ENCODE measurements at places on chromosomes 5 and 9.

GRCh38 chr5:154257046-154257445 lies 66.5 kb downstream of the GALNT10 start:
- DNase-seq = no peak

- DNase-seq = no peak
Observed at GRCh38 chr9:114742947-114743346, 61.0 kb upstream of the TEX48 start.

GRCh38 chr5:1799110-1799601 lies 481 bp downstream of the MRPL36 start:
- DNase-seq = no peak

- no peak for DNase-seq
Observed at GRCh38 chr5:53994148-53994547, 316.2 kb downstream of the ARL15 start.

DNA sequence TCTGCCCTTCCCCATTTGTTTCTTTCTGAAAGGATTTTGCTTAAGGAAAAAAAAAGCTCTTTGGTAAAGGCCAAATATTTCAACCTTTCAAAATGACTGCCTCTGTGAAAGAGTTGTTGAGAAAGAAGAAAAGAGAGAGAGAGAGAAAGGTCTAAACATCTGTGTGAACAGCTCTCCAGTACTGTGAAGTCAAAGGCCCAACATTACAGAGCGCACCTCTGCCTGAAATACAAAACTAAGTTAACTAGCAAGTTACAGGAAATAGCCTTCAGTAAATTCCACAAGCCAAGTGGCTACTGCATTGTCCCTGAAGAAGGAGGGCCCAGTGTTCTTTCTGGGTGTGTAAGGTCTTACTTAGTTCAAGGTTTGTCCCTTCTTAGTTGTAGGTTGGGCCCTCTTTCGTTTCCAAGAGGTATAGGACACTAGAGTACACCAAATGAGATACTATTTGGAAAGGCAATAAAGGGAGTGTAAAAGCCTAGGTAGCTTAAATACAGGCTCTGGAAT lies 104.4 kb downstream of the THBS4 start:
- no peak for DNase-seq

DNA sequence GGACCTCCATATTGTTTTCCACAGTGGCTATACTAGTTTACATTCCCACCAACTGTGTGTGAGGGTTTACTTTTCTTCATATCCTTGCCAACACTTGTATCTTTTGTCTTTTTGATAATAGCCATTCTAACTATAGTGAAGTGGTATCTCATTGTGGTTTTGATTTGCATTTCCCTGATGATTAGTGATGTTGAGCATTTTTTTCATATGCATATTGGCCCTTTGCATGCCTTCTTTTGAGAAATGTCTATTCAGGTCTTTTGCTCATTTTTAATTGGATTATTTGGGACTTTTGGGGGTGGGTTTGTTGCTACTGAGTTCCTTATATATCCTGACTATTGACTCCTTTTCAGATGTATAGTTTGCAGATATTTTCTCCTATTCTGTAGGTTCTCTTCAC lies 44.4 kb downstream of the FEM1C start:
- DNase-seq = no peak

DNA sequence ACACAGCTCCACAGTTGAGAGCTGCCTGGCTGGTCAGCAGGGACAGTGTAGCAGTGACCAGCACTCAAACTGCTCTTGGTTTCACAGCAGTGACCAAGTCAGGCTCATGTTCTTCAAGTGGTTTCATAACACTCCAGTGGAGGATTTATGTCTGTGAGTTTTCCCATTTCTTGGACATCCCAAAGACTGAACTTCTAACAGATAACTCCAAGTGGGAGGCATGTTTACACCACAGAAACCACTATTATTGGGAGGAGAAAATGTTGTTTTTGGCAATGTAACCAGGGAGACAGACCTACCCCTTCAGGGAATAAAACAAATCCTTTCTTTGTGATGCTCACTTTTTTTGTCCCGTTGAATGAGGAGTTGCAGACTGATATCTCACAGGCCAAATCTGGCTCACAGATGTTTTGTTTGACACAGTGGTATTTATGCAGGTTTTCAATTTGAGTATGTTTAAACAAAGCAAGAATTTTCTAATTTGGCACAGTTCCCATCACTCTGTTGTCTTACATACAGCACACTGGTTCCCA lies 141.5 kb downstream of the RMI1 start:
- DNase-seq = no peak

- DNase-seq = no peak
Observed at GRCh38 chr9:92506184-92506857, 24.0 kb upstream of the ASPN start.

- DNase-seq = no peak
Observed at GRCh38 chr5:135993335-135993879, 35.4 kb upstream of the TGFBI start.

- no peak for DNase-seq
Observed at GRCh38 chr5:88691230-88691582, 191.8 kb downstream of the MEF2C start.

GRCh38 chr5:93785475-93785874 lies 44.1 kb upstream of the POU5F2 start:
- DNase-seq = no peak

- no peak for DNase-seq
Observed at GRCh38 chr5:152622628-152623027, 217.5 kb upstream of the NMUR2 start.

GRCh38 chr9:2014696-2015580 lies at the start of gene SMARCA2:
Gene SMARCA2 (plus strand): TSS chr9:2015347. CDS start chr9:2029023, 13,676 bp downstream.
- DNase-seq = peak; percentile 94

GRCh38 chr5:159098603-159099436 lies 896 bp downstream of the EBF1 start:
- DNase-seq = peak; percentile 26

- DNase-seq = no peak
Observed at GRCh38 chr9:137722481-137722880, 103.7 kb downstream of the EHMT1 start.

- DNase-seq = peak; percentile 4
Observed at GRCh38 chr9:129803676-129804060, 684 bp downstream of the TOR1B start.

DNA sequence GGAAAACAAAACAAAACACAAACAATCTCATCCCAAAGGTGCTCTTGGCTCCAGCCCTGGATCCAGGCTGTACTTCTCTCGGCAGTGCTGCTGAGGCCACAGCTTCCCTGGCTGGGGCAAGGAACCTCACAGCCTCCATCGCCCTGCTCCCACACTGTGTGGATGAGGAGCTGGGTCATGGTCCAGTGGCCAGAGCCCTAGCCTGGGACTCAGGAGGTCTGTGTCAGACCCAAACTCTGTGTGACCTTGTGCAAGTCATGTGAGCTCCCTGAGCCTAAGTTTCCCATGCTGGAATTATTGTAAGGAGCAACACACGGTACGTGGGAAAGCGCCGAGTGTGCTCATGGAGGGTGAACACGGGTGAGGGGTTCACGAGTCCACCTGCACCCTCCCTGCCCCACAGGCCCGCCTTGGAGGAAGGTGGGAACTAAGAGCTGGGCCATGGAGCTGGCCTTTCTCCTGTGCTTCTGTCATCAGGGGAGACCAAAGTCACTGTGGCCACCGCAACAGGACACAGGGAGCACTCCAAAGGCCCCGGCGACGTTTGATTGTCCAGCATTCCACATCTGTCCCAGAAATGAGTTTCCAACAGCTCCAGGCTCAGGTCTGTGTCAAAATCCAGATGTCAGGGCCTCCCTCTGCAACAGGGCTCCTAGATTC lies 26.2 kb upstream of the SMU1 start:
- DNase-seq = no peak

GRCh38 chr5:79488058-79488457 lies 25.9 kb downstream of the HOMER1 start:
- no peak for DNase-seq

DNA sequence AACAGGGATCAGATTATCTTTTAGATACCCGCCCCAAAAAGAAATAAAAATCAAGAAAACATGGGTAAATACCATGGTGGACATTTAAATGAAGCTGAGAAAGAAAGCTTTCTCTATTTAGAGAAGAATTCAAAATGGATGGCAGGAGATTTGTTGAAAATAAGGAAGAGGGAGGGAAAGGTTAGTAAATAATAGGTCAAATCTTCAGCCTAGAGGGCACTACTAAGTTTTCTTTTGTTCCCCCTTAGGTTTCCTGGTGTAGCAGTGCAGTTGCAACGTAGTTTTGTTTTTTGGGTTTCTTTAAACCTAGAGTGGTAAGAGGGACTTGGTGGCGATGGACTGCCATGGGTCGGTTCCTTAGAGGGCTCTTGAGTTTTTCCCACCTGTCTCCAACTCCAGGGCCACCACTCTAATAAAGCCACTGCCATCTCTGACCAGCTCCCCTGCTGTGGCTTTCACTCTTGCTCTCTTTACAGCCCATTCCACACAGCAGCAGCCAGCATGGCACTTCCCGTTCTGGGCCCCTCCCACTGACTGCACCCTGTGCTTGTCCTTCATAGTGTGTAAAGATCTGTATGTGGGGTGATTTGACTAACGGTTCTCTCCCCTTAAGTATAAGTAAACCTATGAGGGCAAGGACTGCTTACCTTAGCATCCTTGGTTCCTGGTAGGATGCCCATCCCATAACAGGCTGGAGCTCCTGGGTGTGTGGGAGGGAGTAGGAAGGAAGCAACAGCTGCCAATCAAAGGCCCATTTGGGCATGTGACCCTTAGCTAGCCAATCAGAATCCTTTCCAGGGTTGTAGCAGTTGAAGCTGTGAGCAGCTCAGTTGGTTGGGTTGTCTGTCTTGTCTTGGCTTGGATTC lies 118.3 kb downstream of the SLC1A3 start:
- DNase-seq = no peak

DNA sequence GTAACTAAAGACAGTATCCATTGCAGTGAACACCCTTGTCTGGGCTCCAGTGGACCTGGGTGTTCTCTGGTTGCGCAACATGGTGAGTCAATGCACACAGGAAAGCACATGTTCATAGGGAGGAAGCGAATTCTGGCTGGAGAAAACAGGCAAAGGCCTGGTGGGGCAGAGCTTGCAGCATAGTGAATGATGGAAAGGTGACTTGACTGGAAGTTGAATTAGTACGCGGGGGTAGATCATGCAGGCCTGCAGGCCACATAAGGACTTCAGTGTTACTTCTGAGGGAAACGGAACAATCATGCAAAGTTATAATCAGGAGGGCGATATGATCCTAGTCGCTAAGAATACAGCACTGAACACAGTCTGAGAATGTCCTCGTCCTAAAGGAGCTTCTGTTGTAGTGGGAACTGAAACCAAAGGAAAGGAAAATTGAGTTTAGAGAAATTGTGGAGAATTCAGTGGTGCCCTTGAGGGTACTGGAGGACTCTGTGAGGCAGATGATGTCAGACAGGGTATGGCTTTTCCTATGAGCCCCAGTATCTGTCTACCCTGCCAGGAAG lies 71.9 kb upstream of the RANBP3L start:
- no peak for DNase-seq

DNA sequence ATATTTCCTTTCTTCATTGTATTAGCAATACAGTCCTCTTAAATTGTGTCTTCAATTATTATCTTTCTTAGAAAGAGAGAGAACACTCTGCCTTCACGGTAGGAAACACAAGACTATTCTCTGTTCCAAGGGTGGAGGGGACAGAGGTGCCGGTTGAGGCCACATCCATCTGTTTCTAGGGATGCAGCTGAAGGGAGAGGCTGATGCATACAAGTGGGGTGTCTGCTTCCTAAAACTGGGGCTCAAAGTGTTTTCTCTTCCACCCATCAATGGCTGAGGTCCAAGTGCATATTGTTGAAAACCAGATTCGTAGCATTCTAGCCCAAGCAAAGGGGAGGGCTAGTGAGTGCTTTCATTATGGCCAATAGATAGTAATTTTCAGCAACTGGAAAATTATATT lies 9.5 kb downstream of the IRX2 start:
- no peak for DNase-seq

- DNase-seq = no peak
Observed at GRCh38 chr5:123845356-123846100, 333.6 kb downstream of the CSNK1G3 start.

DNA sequence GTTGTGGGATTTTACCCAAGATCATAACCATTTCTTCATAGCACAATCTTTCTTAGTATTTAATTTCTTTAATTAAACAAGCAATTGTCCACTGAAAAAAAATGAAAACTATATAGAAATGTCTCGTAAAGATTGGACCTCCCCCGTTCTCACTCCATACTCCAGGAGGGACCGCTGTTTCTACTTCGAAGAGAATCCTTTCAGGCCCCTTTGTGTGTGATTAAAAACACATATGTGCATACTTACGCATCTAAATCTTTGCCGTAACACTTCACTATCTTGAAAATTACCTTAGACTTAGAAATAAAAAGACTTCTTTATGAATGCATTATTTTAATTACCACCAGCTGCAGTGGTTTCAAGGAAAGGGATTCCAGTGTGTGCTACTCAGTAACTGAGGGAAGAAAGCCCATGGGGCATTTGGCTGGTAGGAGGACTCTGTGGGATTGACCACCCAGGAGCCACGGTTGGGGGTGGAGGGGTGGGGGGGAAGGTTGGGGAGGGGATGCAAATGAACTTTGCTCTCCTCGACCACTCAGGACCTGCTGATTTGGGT lies 209.1 kb downstream of the FAM114A2 start:
- DNase-seq = no peak

- DNase-seq = no peak
Observed at GRCh38 chr5:134975843-134976242, 8.1 kb downstream of the CATSPER3 start.

- DNase-seq = no peak
Observed at GRCh38 chr5:96373381-96373733, 59.7 kb downstream of the PCSK1 start.

GRCh38 chr5:59036274-59036961 lies 453.5 kb downstream of the RAB3C start:
- DNase-seq = peak; percentile 41

- no peak for DNase-seq
Observed at GRCh38 chr9:126886897-126887296, 26.5 kb downstream of the ZBTB34 start.

DNA sequence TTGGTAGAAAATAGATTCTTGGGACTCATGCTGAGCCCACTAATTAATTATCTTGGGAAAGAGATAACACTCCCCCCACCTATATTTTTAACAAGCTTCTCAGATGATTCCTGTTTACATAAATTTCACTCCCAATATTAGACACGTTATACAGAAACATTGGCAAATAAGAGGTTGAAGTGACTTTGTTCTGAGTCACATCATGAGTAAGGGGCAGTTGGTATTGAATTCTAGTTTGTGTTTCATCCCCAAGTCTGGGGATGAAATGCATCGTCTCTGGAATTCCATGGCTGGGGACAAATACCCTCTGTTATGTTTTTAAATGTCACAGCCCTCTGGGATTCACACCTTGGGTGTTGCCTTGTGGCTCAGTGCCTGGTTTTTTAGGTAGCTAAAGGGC lies 41.0 kb downstream of the BASP1 start:
- DNase-seq = no peak

GRCh38 chr9:38761339-38761738 lies 41.4 kb upstream of the FAM240B start:
- DNase-seq = no peak

DNA sequence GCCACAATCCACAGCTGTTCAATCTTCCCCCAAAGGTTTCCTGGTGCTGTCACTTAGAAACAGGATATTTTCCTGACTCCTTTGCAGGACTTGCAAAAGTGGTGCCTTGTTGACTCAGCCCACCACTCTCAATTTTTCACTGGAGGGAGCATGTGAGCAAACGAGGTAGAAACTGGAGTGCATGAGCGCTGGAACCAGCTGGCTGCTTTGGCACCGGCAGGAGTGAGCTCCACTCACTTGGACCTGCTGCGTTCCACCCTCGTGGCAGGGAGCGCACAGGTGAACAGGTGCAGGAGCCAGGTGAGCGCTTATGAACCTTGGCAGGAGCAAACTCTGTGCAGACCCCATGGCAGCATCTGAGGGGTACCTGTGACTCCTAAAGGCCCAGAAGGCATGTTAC lies 364.1 kb upstream of the RORB start:
- no peak for DNase-seq

GRCh38 chr5:16072616-16073015 lies 107.0 kb downstream of the MARCHF11 start:
- DNase-seq = no peak

Measured in stimulated activated CD8-positive, alpha-beta memory T cell treated with anti-CD3 and anti-CD28 coated beads, Interleukin-7, amount 100 ng/mL, for 48 hours (primary cell).